ENCODE measurements at places on chromosomes 2 and 18.

GRCh38 chr2:146123256-146123655, 1603.3 kb upstream of the ZEB2 start:
- DNase-seq: no peak

- DNase-seq: no peak
These were observed 112.9 kb downstream of the NR4A2 start for GRCh38 chr2:156219491-156220100.

DNA sequence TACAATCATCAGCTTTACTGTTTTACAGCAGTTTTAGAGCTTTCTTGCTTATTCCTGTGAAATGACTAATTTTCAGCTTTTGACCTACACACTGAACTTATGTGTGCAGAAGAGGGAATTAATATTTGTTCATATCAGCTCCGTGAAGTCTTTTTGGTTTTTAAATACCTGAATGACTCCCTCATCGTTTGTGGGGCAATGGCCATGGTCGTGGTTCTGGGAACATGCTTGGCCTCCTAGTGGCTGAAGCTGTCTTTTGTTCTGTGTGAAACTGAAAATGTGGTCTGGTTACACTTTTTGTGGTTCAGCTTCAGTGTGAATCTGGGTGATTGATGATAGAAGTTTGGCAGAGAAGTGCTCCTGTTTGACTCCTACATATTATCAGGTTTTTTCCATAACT, 408.1 kb downstream of the THSD7B start:
- peak; percentile 58 for DNase-seq

DNA sequence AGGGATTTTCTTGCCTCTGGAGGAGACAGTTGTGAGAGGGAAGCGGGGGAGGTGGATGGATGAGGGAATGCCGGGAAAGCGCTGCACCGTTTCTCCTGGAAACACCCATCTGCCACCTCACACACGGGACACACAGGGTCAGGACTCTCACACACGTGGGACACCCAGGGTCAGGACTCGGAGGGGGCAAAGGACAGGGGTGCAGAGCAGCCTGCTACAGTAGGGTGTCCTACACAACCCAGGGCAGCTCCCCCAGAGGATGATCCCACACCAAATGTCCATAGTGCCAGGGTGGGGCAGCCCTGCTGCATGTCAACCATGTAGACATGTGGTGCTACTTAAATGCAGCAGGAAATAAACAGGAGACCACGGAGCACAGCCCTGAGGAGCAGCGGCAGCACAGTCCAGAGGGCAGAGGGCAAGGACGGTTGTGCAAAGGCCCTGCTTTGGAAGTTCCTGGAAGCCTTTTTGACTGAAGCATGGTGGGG, 5.1 kb downstream of the RAMP1 start:
- no peak for DNase-seq

- DNase-seq: no peak
These were observed 287.5 kb downstream of the TCF4 start for GRCh38 chr18:55300421-55300935.

- peak; percentile 61 for DNase-seq
These were observed 2.3 kb upstream of the VSNL1 start for GRCh38 chr2:17538022-17538843.

DNA sequence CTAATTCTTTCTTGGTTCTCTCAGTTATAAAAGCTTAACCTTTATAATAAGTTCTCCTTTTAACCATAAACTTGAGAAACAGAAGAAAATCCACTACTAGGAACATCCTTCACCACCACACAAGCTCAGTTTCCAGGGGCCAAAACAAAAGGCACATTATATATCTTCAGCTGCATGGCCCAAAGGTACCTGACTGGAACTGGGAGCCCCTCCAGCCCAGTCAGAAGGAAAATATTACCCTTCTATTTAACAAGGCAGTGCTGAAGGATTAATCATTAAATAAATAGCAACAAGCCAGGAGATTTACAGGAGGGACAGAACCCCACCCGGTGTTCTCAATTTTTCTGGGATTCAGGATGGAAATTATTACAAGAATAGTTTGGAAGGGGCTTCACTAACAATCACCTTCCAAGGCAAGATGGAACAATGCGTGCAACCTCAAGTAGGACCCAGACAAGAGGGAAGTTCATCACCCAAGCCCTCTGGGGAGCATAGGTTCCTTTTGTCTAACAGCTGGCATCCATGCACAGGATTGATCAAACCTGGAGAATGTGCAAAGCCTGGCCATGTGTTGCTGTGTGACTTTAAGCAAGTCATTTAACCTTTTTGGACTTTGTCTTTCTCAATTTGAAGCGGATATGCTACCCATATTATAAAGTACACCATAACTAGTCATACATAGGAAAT, 159.6 kb upstream of the SETBP1 start:
- no peak for DNase-seq

GRCh38 chr2:174748948-174749347, 15.3 kb downstream of the CHRNA1 start:
- peak; percentile 95 for DNase-seq

GRCh38 chr2:85711578-85712060, 17.5 kb downstream of the GNLY start:
- no peak for DNase-seq

DNA sequence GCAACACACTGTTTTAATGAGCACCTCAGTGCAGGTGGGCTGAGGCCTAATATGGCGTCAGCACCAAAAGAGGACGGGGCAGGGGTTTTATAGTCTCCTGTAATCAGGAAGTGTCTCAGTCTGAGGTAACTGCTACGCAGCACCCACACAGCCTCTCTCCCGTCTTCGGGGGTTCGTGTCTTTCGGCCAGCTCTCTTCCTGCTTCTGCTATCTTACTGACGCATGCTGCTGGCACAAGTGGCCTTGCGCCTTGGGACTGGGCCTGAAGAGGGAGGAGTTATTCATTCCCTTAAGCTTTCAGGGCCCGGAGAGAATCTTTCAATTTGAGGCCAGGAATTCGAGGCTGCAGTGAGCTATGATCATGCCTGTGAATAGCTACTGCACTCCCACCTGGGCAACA, 14.5 kb upstream of the PAPOLG start:
- no peak for DNase-seq

GRCh38 chr2:219702796-219703545, 75.5 kb downstream of the SLC4A3 start:
- no peak for DNase-seq

- peak; percentile 65 for DNase-seq
These were observed 37.7 kb upstream of the MEX3C start for GRCh38 chr18:51235009-51235789.

DNA sequence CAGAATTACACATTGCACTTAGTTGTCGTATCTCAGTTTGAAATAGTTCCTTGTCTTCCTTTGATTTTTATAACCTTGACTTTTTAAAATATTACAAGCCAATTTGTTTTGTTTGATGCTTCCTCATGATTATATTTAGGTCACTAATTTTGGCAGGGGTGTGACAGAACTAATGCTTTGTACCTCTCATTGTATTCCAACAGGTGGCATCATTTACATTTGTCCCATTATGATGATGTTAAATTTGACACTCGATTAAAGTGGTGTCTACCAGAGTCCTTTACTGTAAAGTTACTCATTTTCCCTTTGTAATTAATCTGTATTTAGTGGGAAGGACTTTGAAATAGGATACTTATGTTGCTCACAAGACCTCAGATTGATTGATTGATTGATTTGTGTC, 21.5 kb upstream of the MFSD2B start:
- no peak for DNase-seq

GRCh38 chr18:53531187-53531586, 693.3 kb downstream of the MBD2 start:
- DNase-seq: no peak

- no peak for DNase-seq
These were observed 710 bp downstream of the DUSP19 start for GRCh38 chr2:183079139-183079775.

GRCh38 chr2:234296991-234297390, 199.9 kb downstream of the ARL4C start:
- DNase-seq: no peak

DNA sequence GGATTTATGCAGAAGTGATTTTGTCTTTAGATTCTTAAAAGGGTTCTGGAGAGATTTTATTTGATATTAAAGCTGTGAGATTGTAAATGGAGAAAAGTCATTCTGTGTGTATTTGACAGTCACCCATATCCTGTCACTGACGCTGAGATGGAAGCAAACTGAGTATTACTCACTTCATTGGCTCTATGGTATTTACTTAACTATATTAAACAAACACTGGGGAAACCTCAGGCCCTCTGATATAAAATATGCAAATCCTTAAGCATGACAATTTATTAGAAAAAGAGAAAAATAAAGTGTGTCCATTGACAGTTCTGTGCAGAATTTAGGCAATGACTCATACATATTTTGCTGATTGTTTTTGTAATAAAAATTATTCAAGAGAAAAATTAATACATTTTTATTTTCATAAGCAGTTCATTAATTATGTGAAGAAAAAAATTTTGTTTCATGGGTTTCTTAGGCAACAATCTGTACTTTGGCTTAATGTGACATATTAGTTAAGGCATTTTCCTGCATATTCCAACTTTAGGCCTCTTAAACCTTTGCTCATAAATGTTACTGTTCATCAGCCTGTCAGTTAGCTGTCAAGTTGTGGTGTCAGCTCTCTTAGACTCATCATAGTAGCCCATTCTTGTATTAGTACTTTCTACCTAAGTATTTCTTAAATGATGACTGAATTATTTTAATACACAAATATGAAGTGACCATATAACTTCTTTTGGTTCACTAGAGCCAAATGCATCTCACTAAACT, 99.9 kb downstream of the PARD3B start:
- no peak for DNase-seq

DNA sequence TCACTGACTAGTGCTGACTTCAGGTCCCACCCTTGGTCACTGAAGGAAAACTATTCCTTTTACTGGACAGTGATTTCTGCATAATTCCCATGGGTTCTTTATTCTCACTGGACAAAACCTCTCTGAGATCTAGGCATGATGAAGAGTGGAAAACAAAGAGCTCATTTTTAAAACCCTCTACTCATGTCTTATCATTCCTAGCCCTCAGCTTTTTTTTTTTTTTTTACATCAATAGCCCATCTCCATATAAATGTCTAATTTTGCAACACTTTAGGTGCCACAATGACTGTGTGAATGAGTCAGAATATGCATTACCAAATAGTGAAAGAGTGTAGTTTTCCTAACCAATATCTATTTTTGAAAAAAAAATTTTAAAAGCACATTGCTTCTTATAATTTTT, 74.8 kb downstream of the TCF4 start:
- DNase-seq: no peak

- no peak for DNase-seq
These were observed 89.4 kb downstream of the HDAC4 start for GRCh38 chr2:239311132-239312040.

DNA sequence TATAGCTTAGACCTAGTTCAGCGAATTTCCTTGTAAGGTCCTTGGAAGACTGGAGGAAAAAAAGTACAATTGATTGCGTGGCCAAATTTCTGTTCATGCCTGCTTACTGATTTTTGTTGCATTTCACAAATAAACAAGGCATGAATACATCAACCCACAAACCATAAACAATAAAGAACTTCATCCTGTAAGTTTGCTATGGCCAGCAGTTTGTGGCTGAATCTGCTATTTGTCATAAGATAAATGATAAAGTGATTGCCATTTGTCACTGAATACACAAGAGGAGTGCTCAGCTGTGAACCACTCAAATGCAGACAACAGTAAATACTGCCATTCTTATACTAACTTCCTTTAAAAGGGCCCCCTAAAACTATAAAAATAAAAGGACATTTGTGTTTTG, 259.5 kb downstream of the CCDC178 start:
- no peak for DNase-seq

- DNase-seq: no peak
These were observed 2.6 kb downstream of the PMAIP1 start for GRCh38 chr18:59902131-59902992.

DNA sequence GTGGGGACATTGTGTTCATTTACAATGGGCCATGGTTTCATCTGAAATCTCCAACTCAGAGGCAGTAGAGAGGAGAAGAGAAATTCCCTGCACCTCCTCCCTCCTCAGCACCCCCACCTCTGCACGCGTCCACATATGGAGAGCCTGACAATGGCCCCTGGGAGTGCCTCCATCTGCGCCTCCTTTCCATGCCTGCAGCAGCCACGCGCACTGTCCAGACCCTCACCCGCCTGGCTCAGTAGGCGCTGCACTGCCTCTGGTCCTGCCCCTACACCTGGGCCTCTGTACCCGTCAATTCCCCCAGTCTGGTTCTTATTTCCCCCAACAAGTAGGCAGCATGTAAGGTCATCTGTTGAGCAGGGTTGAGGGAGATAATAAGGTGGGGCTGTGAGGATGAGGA, 23.8 kb downstream of the MPHOSPH10 start:
- no peak for DNase-seq

DNA sequence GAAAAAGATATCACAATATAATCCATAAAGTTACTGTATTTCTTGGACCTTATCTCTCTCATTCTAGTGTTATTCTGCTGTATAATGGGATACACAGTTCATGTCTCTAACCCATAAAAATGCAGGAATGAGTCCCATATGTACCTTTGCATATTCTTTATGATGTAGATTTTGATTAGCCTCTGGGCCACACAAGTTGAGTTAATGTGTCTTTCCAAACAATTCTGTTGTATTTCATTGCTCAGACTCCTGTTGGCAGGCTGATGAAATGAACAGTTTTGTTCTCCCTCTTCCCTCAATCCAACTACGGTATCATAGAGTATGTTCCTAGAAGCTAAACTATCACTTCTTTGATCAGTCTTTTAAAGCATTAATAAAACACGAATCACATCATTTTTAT, 113.2 kb upstream of the SATB2 start:
- DNase-seq: no peak

DNA sequence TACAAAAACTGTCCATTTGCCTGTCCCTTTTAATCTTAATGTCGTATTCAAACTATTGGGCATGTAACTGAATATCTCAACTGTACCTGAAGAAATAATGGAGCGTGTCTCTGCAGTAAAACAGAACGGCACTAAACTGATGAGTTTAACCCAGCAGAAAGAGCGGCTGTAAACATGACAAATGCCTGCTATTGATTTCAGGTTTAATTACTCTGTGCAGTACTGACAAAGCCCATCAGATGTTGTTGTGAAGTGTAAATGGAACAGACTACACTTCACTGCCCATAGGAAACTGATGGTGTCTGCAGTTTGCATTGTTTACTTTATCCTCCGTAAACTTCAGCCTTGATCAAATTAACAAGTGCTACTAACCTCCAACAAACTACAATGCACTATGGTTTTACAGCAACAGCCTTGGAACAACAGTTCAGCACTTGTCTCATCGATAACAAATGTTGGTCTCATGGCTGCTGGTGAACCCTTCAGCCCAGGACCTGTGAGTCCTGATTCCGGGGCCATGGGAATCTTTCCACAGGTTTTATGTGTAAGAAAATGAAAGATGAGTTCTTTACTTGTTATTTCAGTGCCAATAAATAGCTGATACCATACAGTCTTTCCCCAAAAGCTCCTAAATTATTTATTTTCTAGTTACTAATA, 316.5 kb downstream of the CCDC178 start:
- DNase-seq: no peak

- DNase-seq: no peak
These were observed 7.7 kb downstream of the LDAH start for GRCh38 chr2:20815216-20815615.

- peak; percentile 52 for DNase-seq
These were observed 1041.2 kb downstream of the DPP10 start for GRCh38 chr2:115483666-115484065.
